ENCODE measurements at places on chromosomes 3 and 15.

DNA sequence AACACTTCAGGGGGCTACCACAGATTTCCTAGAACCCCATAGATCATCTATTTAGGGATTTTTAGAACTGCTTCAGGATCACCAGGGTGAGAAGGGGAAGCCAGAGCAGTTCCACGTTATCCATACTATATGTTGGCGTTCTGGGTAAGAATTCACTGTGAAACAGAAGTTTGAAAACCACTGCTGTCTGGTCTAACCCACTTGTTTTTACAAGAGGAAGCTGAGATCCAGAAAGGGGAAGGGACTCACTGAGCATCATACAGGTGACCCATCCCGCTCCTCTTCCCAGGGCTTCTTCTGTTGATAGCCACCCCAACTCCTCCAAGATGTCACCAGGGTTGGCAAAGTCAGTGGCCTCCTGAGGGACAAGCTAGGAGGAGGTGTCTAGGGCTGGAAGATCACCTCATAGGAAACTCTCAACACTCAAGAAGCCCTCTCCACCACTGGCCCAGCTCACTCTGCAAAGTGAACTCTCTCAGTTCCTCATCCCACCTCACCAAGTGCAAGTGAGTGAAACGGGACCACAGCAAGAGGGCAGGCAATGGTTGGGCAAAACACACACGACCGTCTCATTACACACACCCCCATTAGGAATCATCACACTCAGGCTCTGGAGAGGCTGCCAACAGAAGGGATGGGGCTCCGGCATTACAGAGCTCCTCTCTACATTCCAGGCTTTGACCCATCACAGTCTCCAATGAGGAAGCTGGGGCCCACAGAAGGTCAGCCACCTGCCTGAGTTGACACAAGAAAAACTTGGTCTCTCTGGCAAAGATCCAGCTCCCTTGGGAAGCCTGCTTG is 1.8 kb downstream of the DAPK2 start:
- no peak for DNase-seq

DNA sequence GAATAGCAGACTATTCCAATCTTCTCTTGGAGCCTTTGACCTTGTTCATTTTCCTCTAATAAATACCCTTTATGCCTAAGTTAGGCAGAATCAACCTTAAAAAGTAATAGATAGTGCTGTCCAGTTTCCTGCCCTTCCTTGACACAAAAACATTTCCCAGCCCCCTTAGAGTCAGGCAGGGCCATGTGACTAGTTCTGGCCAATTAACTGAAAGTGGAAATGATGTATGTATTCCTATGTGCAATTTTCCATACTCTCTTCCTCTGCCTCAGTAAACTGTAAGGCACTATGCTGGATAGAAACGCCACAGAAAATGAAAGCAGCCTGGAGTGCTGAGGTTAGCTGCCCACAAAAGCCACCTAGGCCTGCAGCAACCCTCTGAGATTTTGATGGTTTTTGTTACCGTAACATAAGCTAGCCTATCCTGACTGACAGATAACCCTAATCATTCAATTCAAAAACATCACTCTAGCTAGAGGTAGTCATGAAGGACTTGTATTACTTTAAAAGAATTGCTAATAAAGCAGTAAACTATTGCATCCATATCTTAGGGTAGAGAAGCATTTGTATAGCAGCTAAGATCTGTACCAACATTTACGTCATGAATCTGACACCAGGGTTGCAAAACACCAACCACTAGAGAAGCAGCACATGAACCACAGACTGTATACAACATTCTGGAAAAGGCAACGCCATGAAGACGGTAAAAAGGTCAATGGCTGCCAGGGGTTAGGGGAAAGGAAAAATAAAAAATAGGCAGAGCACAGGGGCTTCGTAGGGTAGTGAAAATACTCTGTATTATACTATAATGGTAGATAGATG is 112.9 kb downstream of the ULK4 start:
- DNase-seq, result no peak

DNA sequence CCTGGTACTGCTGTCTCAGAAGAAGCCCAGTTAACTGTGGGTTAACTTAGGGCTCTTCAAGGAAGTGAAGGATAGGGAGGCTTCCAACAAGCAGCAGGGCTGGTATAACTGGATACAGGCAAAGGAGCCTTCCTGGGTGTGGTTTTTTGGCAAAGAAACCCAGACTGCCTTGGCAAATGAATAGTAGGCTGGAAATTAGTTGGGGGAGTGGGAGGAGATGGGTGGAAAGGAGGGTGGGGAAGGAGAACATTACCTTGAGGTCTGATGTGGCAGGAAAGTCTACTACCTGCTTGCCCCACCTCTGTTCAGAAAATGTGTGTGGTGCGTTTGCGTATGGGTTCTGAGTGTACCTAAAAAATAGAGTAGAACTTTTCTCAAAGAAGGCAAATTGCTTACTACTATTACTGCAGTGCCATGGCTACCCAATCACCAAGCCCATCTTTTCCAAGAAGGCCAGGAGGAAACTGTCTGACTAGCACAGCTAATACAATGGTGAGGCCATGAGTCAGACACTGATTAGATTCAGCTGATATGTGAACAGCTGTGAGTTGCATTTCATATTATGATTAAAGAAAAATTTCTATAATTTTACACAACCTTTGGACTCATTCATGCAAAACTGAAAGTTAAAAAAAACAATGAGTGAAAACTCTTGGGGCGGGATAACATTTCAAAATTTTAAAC is 55.2 kb downstream of the SPTSSB start:
- DNase-seq, result no peak

DNA sequence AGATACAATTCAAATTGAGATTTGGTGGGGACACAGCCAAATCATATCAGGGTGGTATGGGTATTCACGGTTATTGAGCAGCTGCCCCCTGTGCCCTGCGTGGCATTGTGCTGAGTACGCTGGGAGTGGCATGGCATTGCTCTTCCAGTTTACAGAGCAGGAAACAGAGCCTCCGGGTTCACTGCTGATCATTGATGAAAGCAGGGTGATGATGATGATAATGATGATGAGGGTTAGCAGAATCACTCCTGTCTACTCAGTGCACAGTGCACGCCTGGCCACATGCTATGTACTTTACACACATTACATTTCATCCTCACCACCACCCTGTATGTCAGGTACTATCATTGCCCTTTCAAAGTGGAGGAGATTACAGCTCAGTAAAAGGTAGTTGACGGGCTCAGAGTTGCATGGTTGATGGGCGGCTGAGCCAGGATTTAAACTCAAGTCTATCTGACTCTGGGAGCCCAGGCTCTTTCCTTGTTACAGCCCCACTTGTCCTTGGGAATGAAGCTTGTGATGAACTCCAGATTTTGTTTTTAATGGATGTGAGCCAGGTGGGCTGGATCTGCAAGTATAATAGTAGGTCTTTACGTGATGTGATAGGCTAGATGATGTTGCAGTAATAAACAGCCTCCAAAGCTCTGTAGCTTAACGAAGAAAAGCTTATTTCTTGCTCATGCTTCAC is 87.6 kb upstream of the MYZAP start:
- no peak for DNase-seq

DNA sequence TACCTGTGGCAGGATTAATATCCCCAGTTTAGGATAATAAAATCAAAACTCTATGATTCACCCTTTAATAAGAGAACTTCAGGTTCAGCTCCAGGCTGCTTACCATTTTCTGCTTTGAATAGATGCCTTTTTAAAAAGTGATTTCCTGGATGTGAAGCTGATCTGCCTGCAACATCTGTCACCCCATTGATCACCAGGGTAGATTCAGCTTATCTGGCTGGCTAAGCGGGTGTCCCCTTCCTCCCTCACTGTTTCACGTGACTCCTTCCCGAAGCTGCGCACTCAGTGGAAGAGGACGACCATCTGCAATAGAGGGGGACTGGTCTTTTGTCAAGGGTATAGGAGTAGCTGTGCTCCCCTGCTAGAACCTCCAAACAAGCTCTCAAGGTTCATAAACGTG is 128.1 kb downstream of the IL1RAP start:
- no peak for DNase-seq

DNA sequence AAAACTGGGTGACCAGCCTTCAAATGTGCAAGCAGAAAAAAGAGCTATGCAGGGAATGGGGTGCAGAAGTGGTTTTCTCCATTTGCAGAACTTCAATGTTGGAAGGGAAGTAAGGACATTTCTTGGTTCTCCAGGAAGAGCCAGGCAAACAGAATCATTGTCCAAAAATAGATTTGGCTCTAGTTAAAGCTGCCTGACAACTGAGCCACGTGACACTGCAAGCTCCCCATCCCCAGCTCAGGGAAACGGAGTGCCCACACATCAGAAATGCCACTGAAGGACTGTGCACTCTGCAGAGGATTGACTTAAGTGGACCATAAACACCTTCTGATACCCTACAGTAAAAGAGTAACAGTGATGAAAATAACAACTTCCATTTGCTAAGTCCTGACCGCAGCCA is 195.6 kb upstream of the NSMCE3 start:
- DNase-seq, result no peak

- DNase-seq, result no peak
These were observed 38.4 kb upstream of the PHLDB2 start for GRCh38 chr3:111820651-111821050.

GRCh38 chr3:171688002-171688401 is 122.3 kb downstream of the PLD1 start:
- no peak for DNase-seq

- DNase-seq, result no peak
These were observed 21.0 kb downstream of the XXYLT1 start for GRCh38 chr3:195249858-195250464.

DNA sequence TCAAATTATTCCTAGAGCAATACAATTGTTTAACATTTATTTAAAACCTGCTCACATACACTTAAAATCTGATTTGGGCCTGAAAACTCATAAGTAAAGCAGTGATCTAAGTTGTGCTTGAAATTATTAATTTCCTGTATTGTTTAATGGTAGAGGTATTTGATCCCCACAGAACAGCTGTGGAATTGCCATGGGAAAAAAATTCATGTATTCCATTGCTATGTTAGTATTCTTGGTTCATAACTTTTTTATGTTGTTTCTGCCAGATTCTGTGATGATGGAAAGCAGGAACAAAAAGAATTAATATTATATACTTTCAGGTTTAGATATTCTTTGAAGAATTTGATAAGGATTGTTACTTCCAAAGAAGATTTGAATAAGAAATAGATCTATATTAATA is 831.5 kb upstream of the NR2F2 start:
- DNase-seq, result no peak

DNA sequence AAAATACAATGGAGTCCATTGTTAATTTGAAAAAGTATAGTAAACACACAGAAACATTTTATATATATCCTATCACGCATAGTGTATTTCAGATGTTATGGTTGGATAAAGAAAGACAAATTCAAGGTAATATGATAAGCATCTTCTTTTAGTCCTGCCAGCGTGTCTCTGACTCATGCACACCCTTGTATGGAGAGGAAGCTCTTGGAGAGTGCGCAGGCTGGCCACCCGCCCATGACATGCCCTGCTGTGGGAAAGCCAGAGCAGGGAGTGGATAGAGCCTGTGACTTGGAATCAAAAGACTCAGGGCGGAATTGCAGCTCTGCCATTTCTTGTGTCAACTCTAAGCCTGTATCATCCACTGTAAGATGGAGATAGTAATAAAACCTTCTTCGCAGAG is 23.0 kb upstream of the COPG1 start:
- DNase-seq, result no peak

Measured in stimulated activated CD4-positive, alpha-beta T cell treated with anti-CD3 and anti-CD28 coated beads, TNF-alpha, amount 100 ng/mL, for 4 hours (primary cell).